Suppressor macrophage treated with lipopolysaccharide for 4 hours (primary cell): ENCODE measurements at places on chromosomes 16 and 17.

DNA sequence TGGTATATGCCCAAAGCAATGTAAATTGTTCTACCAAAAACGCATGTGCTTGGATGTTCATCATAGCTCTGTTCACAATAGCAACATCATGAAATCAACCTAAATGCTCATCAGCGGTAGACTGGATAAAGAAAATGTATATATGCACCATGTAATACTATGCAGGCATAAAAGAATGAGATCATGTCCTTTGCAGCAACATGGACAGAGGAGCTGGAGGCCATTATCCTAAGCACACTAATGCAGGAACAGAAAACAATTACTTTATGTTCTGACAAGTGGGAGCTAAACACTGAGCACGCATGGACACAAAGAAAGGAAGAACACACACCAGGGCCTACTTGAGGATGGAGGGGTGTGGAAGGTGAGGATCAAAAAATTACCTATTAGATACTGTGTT, 33.7 kb downstream of the TANC2 start:
- DNase-seq = no peak

GRCh38 chr17:37176723-37177122, 199.1 kb upstream of the C17orf78 start:
- DNase-seq = no peak

GRCh38 chr16:75457485-75458021, 6.9 kb downstream of the TMEM170A start:
- no peak for DNase-seq

GRCh38 chr16:69941251-69942098, 9.7 kb upstream of the CLEC18A start:
- no peak for DNase-seq

DNA sequence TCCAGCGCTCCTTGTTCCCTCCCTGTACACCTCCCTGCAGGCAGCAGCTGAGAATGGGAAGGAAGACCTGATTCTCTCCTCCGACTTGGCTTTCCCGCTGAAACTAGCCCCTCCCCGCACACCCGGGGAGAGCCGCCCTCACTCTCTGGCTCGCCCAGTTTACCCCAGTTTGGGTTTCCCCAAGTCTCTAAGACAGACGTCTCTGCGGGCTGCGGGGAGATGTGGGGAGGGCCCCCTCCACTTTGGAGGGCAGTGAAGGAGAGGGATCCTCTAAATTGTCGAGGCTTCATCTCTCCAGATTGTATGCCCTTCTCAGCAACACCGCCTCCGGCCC, 797 bp downstream of the GRB7 start:
- peak; percentile 3 for DNase-seq

DNA sequence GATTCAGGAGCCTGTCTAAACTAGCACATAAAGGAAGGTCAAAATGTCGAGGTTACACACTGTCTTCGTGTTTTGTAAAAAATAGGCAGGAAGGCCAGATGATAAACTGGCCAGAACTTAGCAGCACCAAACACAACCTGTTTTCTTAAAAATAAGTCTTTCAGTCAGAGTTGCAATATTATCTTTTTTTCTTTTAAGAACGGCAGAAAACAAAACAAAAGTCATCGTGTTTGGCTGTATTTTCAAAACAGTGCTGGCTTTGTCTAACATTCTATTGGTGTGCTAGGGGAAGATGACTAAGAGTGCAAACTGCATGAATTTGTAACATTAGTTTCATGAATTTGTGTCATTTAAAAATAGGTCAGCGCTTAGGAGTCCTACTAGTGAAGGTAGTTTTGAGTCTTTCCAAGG, 5.3 kb downstream of the MAF start:
- no peak for DNase-seq

- DNase-seq = no peak
These were observed 1.1 kb downstream of the CBX1 start for GRCh38 chr17:48100160-48100559.

DNA sequence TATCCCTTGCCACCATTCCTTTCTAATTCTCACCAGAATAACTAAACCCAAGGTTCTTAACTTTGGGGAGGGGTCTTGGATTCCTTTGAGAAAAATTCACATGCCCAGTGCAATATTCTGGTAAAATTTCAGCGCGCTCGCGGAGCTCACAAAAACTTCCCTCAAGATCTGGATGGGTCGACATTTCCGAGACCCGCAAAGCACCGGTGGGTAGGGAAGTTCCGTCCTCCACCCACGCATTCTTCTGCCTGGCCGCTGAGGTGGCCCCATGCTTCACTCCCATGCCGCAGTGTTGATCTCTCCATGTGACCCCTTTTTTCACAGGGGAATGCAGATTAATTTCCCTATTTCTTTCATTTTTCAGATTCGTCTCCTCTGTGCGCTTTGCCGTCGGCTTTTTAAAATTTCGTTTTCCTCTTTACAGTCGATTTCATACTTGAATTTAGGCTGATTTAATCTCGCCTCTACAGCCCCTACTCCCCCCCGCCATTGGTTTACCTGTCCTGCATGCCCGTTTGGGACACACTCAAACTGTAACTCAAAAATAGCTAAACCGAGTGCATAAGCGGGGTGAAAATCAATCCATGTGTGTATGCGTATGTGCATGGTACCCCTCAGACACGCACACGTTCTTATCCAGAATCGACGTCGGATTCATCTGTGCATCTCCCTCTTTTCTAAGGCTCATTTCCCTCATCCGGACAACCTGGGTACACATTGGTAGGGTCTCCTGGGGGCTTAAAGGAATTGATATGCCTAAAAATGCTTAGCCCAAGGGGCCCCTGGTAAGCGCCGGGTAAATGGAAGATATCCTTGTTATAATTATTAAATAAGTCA, 1.4 kb upstream of the SP6 start:
- peak; percentile 49 for DNase-seq

DNA sequence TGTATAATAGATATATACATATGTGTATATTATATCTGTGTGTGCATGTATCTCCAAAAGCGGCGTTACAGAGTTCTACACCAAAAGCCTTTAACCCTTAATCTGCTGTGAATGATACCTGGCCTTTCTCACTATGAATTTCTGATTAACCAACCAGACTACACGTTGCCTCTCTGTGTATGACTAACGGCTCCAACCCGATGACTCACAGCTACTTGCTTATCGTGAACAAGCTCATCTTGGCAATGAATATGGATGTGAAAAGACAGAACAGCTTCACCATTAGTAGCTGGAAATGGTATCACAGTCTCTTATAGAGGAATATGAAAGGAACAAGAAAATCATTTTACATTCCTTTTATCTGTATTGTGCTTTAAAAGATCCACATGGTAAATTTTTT, 23.8 kb upstream of the ARHGAP44 start:
- no peak for DNase-seq

DNA sequence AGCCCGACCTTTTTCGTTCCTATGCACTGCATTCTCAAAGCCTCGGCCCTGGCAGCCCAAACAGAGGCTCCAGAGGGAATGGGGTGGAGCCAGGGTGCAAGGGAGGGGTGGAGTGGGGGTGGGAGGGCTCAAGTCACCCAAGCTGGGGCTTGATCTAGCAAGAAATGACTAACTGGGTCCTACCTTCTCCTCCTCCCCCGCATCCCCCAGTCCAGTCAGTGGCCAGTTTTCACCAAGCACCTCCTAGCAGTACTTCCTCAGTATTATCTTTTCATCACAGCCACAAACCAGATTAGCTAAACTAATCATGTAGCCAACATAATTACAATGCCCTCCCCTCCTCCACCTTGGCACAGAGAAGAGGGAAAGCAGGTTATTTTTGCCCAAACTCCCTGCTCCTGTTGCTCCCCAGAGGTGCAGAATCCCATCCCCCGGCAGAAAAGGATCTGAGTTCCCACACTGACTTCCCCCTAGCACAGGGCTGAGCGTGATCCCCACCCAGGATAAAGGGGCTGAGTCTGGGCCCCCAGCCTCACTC, 2.2 kb downstream of the JUP start:
- peak; percentile 75 for DNase-seq

DNA sequence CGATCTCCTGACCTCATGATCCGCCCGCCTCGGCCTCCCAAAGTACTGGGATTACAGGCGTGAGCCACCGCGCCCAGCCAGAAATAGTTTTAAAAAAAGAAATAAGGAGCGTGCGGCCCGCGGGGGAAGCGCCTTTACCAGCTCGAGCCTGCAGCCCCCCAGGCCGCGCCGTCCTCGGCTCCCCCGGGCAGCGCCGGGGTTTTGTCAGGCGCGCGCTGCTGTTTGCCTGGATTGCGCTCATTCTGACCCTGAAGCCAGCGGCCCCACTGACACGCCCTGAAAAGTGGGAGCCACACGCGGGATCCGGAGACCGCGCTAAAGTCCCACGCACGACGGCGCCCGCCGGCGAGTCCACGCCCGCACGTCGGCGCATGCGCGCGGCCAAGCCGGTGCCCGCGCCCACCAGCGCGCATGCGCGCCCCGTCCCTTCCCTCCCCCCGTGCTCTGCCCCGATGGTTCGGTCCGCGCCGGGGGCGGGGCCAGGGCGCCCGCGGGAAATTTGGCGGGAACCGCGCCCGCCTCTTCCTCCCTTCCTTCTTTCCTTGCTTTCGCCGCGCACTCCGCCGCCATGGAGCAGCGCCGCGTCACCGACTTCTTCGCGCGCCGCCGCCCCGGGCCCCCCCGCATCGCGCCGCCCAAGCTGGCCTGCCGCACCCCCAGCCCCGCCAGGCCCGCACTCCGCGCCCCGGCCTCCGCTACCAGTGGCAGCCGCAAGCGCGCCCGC, at the start of gene CDT1:
Gene CDT1 (plus strand): TSS at position 526 of the 724 bp plus-strand sequence. CDS start 43 bp downstream, at position 569.
- DNase-seq = peak; percentile 96

DNA sequence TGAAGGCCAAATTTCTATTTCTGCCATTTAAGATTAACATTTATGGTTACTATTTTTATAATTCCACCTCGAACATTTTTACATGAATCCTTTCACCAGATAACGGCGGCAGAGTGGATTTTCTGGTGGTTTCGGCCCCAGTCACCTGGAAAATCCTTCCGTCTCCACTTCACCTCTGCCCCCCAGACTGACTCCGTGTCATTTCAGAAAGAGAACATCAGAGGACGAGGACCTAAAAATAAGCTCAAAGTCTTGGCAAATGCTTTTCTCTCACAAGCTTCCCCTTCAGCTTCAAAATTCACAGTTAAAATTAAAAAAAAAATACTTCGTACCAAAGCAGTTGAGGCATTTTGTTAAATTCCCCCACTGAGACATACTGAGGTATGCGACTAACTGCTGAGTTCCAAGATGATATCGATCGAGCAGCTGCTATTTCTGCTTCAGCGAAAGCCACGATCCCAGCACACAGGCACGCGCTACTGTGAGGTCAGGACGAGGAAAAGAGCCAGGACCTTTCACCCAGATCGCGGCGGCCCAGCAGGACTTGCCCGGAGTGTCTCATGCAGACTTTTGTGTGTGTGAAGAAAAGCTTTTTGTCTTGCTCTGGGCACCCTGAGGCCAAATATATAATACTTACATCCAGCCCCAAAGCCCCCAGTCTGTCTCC, 36.8 kb downstream of the ASPA start:
- DNase-seq = no peak

DNA sequence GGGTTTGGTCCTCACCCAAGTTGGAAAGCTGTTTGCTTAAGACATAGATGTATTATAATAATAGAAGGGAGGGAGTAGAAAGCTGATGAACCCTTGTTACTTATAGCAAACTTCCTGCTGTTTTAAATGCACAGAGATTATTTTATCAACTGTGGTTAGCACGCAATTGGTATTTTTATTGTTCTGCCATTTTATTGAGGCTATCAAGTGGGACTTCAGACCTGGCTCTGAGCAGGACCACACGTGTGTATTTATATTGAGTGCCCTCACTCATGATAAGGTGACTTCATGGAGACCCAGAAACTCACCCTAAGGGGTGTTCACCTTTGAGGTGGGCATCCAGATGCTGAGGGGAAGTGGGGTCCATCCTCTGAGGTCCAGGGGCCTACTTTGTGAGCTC, 17.0 kb downstream of the KLHL36 start:
- DNase-seq = no peak

DNA sequence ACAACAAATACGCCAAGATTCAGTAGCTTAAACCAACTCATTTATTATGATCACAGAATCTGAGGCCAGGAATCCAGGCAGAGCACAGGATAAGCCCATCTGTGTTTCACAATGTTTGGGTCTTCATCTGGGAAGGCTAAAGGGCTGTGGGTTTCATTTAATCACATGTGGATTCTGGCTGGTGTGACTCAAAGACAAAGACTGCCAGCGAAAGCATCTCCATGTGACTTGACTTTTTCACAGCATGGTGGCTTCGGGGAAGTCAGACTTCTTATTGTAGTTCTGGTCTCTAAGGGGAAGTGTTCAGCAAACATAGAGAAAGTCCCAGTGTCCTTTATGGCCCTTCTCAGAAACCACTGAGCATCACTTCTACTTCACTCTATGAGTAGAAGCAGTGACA, 1014.4 kb upstream of the GOT2 start:
- DNase-seq = no peak

- DNase-seq = no peak
These were observed 110.2 kb upstream of the TNRC6C start for GRCh38 chr17:77848257-77848656.

DNA sequence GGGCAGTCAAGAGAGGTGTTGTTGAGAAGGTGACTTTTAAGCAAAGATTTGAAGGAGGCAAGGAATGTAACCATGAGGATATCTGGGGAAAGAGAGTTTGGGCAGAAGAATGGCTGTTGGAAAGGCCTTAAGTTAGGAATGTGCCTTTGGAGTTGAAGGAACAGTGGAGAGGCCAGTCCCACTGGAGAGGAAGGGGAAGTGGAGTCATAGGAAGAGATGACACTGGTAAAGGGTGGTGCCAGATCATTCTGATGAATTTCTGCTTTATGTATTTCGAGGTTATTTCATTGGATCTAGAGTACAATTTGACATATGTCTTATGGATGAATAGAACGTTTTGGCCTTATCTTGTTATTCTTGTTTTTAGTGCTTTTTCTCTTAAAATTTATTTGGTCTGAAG, 93.5 kb downstream of the WWP2 start:
- peak; percentile 27 for DNase-seq

GRCh38 chr17:39927929-39928857, 661 bp downstream of the LRRC3C start:
- DNase-seq = peak; percentile 27

DNA sequence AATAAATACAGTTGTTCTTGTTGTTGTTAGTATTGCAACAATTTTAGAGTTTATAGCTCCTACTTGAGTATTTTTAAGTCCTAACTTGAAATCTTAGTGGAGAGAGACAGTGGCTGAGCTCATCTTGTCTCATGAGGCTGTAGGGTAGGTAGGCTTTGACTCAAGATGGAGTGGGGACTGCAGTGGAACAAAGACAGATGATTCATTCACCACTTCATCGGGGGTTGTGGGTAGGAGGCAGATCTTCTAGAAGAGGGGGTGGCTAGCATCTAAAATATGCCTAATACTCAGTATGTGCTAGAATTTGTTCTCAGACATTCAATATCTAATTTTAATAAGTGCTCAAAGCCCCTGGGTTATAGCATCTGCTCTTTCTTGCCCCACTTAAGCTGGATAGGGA, 13.1 kb upstream of the MMD start:
- DNase-seq = peak; percentile 45

- DNase-seq = no peak
These were observed 10.1 kb downstream of the MRM3 start for GRCh38 chr17:792277-792676.
